ENCODE measurements at places on chromosomes 6 and 20. TPM values are rescaled to one million over a fixed set of nuclear protein-coding genes. Genes with fewer than 3 reads are reported as not detected.
A peak's percentile ranks its signal among the peaks of the same experiment; 100 is the strongest.

Gene STX11
- 15.4 TPM for total RNA-seq

Gene PAK5
- 0.34 TPM for total RNA-seq

DNA sequence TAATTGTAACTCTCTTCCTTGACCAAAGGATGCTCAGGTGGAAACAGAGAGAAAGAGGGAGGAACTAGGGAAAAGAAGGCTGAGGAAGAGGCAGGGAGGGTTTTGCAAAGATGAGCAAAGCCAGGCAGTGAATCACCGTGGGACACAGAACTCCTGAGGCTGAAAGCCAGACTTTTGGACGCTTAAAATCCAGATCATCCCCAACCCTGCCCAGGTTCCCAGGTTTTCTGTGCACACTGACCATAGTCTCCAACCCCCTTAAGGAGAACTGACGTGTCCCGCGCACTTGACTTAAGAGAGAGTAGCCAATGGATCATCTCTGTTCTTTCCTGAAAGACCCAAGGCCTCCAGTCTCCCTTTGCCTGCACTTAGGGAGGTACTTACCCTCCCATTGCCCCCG lies 75.3 kb downstream of the LRFN2 start:
- no peaks in the 10 kb centered on the region for H3K27me3 ChIP-seq
- DNase-seq = no peak
- no peaks in the 10 kb centered on the region for H3K4me1 ChIP-seq
- no peak overlapping the region for H3K4me3 ChIP-seq
- H3K27ac ChIP-seq = no peak overlapping the region
- H3K36me3 ChIP-seq = no peaks in the 10 kb centered on the region

- H3K27me3 ChIP-seq = no peaks in the 10 kb centered on the region
- DNase-seq = no peak
- H3K27ac ChIP-seq = no peak overlapping the region
- no peaks in the 10 kb centered on the region for H3K36me3 ChIP-seq
These were observed 7.4 kb upstream of the ULBP3 start for GRCh38 chr6:150076196-150076893.

DNA sequence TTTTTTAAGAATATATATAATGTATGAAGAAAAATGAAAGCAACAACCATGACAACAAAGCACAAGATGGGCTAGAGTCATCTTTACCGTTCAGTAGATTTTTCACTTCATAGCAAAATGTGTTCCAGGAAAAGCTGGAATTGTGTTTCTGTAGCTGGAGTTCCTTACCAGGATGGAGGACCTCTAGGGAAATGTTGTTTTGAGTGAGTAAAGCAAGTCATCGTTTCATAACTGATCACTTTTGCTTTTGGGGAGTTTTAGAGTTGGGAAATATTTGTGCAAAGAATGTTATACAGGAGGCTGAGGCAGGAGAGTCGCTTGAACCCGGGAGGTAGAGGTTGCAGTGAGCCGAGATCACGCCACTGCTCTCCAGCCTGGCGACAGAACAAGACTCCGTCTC lies 151.6 kb downstream of the SASH1 start:
- no peaks in the 10 kb centered on the region for H3K27me3 ChIP-seq
- peak overlapping the region; percentile 31 for H3K27ac ChIP-seq
- DNase-seq = no peak
- H3K4me1 ChIP-seq = peaks cover 2% of the 10 kb centered on the region
- H3K36me3 ChIP-seq = no peaks in the 10 kb centered on the region

Gene LPA
- 0.57 TPM for total RNA-seq

Gene DOP1A
- total RNA-seq = 40.2 TPM

GRCh38 chr6:79878142-79878748 lies 69.1 kb downstream of the ELOVL4 start:
- H3K36me3 ChIP-seq = no peaks in the 10 kb centered on the region
- no peaks in the 10 kb centered on the region for H3K27me3 ChIP-seq
- H3K27ac ChIP-seq = peak overlapping the region; percentile 71

All from esophagus squamous epithelium (tissue), 5 donors.